NCI-H524 (cell line): ENCODE measurements at places on chromosomes 2 and 18.

DNA sequence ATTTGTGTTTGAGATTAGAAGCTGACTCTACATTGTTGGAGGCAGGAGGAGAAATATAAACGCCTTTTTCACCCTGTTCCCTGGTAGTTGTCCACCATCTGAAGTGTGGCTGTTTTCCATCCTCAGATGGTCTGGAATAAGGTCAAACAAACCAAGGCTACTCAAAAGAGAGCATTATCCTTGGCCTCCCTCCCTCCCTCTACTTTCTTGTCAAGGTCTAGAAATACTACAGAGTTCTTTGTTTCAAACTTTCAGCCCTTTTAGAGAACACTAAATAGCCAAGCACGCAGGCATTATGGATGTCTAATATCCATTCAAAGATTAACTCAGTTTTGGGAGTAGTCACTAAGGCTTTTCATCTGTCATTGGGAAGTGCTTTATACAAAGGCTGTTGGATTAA is 215.8 kb upstream of the ITGA4 start:
- DNase-seq = no peak

DNA sequence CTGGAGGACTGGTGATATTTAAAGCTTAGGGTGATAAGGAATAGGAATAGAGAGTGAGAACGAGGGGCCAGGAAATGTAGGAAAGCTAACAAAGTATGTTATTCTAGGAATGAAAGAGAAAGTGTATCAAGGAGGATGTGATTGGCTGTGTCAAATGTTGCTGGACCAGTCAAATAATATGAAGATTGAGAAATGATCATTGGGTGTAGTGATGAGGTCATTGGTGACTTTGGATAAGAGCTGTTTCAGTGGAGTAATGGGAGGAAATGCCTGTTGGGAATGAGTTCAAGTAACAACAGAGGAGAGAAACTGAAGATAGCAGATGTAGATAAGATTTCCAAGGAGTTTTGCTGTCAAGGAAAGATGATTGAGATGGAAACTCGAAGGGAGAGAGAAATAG is 74.4 kb downstream of the UBE2E3 start:
- DNase-seq = no peak

DNA sequence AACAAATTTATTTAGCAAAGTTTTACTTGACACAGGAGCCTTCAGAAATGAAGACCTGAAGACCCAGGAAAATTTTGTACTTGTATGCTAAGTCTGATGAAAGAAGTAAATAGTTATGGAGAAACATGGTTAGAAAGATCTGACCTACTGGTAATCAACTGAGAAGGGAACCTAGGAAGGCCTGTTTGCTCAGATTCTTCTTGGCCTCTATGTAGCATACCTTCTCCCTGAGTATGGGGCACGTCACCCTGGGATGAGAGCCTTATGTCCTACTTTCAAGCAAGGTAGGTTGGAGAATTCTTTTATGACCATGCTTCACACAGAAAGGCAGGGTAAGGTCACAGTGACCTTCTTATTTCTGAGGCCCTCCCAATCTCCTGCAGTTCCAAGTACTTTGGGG is 178.6 kb upstream of the CREB1 start:
- no peak for DNase-seq

DNA sequence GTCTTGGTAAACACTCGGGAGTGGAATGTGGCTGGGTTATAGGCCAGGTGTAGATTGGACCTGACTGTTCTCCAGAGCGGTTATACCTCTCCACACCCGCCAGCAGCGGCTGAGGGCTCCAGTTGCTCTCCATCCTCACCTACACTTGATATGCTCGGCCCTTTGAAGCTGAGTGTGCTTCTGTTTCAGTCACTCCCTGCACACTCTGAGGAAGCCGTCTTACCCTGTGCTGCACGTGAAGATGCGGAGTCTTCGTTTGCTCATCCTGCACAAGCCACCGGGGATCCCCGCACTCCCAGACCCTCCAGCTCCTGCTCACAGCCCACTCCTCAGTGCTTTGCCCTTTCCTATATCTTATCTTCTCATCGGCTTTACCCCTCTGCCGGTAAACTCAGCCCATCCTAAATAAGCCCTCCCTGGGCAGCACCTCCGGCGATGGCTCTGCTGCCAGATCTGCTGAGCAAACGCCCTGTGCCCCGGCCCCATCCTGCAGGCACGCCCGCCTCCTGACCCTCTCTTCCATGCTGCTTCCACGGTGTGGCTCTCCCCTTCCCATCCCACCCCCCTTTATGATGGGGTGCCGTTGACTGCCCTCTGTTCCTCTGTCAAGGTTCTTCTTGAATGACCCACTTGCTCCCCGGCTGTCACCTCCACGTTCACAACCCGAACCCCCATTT is 47.3 kb upstream of the ODC1 start:
- no peak for DNase-seq

DNA sequence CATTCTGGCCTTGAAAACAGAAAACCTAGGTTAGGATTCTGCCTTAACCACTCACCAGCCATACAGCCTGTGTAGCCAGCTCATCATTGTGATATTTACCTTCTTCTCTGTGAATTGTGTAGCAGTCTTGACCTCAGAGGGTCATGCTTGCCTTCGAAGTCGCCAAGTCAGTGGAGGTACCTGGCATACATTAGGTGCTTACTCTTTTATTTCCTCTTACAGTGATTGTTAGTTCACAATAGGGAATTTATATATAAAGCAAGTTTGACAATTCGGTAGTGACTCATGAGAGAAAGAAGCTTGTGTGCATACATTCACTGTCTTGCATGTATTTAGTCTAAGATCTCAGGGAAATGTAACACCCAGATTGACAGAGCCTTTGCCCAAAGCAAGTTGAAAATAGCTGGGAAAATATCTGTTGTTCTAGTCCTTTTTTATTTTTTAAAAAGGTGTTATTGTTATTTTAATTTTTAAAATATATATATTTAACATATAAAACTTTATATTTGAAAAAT is 290.6 kb downstream of the PTGR3 start:
- no peak for DNase-seq

DNA sequence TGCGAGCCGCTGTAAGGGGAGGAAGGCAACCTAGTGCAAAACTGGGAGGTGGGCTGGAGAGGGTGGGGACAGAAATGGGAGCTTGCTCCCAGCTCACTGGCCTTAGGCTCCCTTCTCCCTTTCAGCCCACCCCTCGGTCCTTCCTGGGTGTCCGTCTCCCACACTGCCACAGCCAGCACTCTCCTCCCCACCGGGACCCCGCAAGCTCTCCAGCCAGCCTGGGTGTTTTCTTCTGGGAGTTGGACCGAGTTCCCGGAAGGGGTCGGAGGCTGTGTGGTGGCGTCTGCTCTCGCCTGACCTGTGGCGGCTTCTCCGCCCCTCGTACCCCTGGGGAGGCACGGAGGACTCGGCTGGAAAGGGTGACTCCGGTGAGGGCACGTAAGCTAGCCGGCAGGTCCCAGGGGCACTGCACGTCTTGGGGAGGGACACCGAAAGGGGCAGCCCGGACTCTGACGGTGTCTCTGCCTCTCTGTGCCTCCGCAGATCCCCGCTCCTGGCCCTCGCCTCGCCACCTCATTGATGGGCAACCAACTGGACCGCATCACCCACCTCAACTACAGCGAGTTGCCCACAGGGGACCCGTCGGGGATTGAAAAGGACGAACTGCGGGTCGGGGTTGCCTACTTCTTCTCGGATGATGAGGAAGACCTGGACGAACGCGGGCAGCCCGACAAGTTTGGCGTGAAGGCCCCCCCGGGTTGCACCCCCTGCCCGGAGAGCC is 1.1 kb downstream of the LRATD1 start:
- DNase-seq = peak; percentile 68

GRCh38 chr2:160208655-160209515 is 8.8 kb upstream of the ITGB6 start:
- DNase-seq = no peak

DNA sequence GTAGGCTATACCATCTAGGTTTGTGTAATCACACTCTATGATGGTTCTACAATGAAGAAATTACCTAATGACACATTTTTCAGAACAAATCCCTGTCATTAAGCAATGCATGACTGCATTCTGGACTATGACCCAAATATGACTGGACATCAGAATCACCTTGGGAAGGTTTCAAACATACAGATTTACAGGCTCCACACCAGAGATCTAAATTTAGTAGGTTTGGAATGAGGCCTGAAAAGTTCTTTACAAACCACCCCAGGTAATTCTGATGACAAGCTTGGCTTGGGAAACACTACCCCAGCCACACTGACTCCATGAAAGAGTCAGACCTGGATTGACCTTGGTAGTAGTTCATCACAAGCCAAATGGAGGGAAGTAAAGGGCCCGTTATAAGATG is 52.2 kb upstream of the NFE2L2 start:
- no peak for DNase-seq

- DNase-seq = no peak
These were observed 9.9 kb downstream of the MAB21L4 start for GRCh38 chr2:240886023-240886565.

- no peak for DNase-seq
These were observed 130.5 kb downstream of the LPIN1 start for GRCh38 chr2:11876889-11877288.

DNA sequence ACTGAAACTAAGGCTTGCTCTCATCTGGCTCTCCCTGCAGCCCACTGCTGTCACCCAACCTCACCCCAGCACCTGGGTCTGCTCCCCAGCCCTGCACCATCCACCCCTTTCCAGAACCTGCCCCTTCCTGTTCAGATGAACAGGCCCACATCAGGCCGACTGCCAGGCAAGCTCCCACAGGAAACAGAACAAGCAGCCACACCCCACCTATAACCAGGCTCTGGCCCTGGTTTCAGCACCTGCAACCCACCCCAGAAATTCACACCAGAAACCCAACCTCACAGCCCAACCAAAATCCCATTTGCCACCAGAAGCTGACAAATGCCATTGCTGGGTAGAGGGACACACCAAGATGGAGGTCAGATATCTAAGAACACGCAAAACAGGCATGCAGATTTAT is 159.2 kb upstream of the ID2 start:
- no peak for DNase-seq

GRCh38 chr2:192265751-192266150 is 71.0 kb upstream of the TMEFF2 start:
- DNase-seq = no peak

GRCh38 chr18:58411323-58411722 is 217.6 kb downstream of the ALPK2 start:
- DNase-seq = no peak

DNA sequence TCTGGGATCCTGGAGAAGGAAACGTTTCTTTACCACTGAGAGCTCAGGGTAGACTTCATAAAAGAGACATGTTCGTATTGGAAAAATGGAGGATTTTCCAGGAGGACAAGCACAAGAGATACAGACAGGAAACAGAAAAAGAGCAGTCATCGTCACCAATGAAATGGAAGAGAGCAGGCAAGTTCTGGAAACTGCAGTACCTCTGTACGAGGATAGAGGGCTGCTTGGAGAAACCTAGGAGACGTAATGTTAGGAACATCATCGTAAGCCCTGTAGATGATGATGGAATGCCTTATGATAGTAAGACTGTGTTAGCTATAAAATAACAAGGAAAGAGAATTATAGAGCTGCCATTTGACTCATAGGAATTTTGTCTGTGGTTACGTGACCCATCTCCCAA is 121.1 kb upstream of the KLHL14 start:
- peak; percentile 5 for DNase-seq

DNA sequence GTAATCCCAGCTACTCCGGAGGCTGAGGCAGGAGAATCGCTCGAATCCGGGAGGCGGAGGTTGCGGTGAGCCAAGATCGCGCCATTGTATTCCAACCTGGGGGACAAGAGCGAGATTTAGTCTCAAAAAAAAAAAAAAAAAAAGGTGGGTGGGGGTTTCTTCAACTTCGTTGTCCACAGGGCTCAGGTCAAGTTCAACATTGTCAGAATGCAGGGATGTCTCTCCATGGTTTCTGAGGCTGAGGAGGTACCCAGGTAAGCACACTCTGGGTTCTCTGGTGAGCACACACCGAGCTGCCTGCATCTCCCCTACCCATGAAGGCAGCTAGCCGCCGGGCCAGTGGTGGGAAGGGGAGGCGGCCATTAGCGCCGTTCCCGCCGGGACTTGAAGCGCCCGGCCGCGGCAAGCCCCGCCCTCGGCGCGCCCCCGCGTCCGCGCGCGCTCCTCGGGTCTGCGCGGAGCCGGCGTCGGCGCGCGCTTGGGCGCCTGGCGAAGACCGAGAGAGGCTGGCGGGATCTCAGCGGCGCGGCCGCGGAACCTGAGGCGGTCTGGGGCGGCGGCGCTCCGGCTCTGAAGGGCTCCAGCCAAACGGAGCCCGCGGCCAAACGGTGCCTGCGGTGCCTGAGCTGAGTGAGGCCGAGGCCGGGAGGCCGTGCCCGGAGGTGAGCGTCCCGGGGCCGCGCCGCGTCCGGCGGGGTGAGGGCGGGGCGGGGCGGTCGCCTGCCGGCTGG is at the start of gene UBXN2A:
TSS of gene UBXN2A (plus strand) at position 477 of the 731 bp plus-strand sequence. CDS start 17,852 bp downstream, outside the sequence.
- peak; percentile 67 for DNase-seq

GRCh38 chr18:53883771-53884170 is 340.7 kb downstream of the MBD2 start:
- DNase-seq = no peak

DNA sequence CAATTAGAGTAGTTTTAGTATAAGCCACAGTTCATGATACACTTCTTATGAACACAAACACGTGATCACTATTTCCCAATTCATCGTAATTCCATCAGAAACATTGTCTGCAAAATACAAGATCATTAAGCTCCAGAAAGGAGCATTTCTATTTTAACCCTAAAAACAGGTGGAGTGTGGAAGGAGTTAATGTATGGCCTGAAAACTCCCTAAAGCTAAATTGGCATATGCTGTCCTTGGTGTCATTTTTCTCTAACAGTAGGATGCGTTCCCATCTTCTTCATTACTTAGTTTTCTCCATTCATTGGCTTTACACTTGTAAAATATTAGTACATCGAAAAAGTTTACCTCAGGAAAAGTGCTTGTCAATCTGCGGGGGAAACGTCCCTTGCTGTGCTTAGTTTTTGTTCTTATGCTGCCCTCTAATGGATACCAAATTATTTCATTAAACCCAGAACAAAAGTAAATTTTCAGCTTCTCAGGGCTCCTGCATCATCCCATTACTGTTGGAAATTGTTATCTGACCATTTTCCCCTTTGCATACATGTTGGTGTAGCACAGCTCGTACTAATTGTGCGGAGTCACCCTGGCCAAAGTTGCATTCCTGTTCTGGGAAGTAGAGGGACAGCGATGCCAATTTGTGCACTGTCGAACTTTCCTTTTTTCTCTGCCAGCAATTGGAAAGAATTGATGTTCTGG is 153.4 kb downstream of the GPD2 start:
- peak; percentile 45 for DNase-seq

GRCh38 chr2:214311031-214311533 is 99.8 kb upstream of the VWC2L start:
- no peak for DNase-seq

DNA sequence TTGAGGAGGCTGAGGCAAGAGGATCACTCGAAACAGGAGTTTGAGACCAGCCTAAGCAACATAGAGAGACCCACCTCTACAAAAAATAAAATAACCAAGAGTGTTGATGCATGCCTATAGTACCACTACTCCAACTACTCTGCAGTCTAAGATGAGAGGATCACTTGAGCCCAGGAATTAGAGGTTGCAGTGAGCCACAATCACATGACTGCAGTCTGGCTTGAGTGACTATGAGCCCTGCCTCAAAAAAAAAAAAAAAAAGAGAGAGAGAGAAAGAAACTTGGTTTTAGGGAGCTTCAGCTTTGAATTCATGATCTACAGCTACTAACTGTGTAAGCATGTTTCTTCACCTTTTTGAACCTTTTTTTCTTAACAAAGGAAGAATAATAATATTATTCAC is 119.9 kb downstream of the HNMT start:
- no peak for DNase-seq
